ENCODE measurements at places on chromosomes 12 and 14.
A peak's percentile ranks its signal among the peaks of the same experiment; 100 is the strongest.

- DNase-seq: peak; percentile 50
Observed at GRCh38 chr12:47741340-47741703, 16.0 kb upstream of the ENDOU start.

DNA sequence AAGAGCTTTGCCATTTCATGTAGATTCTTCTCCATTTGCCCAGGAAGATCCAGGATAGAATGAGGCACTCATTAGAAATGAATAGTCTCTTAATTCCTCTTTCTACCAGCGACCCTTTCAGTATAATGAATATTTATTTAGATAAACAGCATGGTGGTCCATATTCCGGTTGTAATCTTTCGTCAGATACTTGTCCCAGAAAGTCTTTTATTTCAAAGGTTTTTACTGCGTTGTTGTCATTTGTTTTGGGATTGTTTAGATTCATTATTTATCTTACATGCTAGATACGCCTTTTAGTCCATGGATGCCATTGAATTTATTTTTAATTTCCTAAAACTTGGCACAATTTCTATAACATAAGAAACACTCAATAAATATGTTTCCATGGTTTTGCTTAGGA is 139.7 kb upstream of the FLRT2 start:
- no peak for DNase-seq

GRCh38 chr12:12723149-12723680 is 6.0 kb downstream of the CDKN1B start:
- DNase-seq: no peak

- no peak for DNase-seq
Observed at GRCh38 chr14:21454843-21455544, 929 bp downstream of the CHD8 start.

GRCh38 chr12:34348836-34349672 is 326.8 kb downstream of the ALG10 start:
- DNase-seq: no peak

DNA sequence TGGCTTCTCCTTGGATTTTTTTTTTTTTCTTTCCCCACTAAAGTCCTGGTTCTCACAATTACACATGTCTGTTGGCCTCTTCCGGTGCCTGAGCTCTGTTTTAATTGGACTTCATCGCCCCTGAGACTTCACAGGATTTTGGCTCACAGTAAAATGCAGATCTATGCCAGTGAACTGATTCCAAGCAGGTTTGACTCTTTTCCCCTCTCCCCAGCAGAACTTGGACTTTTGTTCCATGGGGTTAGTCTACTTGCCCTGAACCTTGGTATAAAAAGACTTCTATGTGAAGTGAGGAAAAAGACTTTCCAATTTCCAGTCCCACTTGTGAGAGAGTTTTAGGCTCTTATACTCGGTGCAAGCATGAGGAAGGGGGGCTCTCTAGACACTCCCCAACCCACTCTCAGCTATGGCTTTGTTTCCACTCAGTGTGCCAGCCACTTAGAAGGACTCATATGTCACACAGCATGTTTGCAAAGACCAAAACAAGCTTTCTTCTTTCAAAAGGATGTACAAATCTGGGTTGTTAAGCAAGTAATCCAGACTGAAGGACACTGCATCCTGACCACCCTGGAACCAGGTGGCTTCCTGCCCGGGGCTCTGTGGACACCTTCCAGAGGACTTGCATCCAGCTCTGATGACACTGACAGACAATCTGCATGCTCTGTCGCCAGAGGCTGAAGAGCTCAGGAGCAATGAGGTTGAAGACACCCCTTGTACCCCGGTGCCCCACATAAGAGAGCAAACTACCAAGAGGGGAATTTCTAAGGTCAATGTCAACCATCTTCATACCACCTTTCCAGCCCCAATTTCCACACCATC is 221.9 kb upstream of the EGLN3 start:
- no peak for DNase-seq

- no peak for DNase-seq
Observed at GRCh38 chr14:91035855-91036254, 24.6 kb downstream of the RPS6KA5 start.

DNA sequence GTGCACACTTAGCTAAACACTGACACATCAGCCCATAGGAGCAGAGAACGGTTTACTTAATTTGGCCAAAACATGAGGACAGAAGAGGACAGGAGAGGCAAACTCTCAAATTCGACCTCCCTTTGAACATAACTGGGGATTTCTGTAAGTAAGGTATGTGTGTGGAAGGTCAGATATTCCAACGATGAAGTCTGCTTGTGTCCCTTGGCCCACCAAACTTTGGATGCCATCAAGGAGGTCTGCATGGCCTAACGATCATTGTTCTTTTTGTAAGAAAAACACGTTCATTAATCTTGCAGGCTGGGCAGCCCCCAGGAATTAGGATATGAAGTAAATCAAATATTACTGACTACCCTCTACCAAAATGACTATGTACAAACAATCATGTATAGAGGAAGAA is 908.5 kb upstream of the ATXN7L3B start:
- DNase-seq: no peak

DNA sequence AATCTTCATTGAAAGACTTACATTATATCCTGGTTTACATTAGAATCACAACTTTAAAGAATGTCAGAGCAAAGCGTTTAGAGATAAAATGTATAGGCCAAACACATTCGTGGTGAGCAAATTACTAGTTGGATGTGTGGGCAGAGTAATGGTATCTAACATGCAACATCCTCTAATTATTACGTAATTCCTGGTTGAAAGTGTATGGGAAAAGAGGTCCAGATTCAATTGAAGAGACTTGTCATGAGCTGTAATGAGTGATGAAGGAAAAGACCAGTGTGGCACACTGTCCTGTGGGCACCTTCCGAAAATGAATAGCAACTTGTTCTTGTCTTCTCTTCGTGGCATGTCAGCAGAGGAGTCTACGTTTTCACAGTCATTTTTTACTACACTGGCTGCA is 192.8 kb downstream of the LRIG3 start:
- peak; percentile 32 for DNase-seq

DNA sequence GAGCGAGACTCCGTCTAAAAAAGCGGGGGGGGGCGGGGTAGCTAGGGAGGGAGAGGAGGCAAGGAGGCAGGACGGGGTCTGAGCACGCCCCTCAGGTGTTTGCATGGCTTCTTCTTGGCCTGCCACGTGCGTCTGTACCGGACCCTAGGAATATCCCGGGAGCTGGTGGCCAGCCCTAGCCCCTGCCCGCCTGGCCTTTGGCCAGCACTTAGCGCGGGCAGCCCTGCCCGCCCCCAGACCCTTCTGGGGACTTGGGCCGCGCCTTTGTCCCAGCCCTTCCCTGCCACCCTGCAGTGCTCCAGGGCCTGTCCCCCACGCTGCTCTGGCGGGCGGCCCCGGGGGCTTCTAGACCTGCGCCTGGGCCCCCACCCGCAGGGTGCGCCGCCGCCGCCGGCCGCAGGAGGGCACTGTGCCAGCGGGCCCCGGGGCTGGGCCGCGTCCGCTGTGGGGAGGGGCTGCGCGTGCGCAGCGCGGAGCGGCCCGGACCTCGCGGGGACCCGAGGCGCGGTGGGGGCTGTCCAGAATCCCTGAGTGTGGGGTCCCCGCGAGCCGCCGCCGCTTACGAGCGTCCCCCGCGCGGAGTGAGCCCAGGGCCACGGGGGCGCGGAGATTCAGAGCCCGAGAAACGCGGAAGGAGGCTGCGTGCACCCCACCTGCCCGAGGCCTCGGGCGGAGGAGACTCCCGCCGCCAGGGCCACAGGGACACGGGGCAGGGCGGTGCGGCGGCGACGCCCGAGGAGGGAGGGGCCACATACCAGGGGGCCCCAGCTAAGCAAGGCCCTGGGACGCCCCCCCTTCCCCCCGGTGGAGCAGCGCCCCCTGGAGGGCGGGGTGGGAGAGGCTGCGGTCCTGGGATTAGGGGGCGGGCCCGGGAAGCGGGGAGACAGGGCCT is 21.0 kb downstream of the SLC25A29 start:
- peak; percentile 59 for DNase-seq

- peak; percentile 81 for DNase-seq
Observed at GRCh38 chr14:70842851-70843462, 33.6 kb upstream of the MAP3K9 start.

- no peak for DNase-seq
Observed at GRCh38 chr14:29743531-29743930, 184.1 kb downstream of the PRKD1 start.

GRCh38 chr12:55629058-55629841 is 7.4 kb upstream of the OR10P1 start:
- DNase-seq: no peak

GRCh38 chr14:23128969-23129758 is 10.1 kb upstream of the CEBPE start:
- DNase-seq: no peak

DNA sequence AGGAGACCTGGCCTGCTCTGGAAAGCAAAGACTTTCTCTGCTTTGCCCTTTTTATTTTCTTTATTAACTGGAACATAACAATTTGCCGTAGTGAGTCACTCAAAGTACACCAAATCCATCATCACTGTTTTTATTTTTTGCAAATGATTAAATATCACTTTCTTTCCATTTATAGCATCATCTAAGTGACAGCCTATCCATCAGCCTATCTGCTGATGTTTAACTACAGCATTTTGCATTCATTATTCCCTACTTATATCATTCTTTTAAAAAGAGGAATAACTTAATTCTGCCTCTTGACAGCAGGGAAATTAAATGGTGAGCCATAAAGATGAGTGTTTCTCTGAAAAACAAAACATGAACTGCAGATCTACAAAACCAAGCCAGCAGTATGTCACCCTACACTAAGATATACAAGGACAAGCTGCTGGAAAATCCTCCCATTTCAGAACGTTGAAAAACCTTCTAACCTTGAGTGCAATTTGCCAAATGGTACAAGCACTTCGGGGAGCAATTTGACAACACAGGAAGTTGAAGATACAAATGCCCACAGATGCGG is 821.3 kb upstream of the TMEM132C start:
- DNase-seq: no peak

DNA sequence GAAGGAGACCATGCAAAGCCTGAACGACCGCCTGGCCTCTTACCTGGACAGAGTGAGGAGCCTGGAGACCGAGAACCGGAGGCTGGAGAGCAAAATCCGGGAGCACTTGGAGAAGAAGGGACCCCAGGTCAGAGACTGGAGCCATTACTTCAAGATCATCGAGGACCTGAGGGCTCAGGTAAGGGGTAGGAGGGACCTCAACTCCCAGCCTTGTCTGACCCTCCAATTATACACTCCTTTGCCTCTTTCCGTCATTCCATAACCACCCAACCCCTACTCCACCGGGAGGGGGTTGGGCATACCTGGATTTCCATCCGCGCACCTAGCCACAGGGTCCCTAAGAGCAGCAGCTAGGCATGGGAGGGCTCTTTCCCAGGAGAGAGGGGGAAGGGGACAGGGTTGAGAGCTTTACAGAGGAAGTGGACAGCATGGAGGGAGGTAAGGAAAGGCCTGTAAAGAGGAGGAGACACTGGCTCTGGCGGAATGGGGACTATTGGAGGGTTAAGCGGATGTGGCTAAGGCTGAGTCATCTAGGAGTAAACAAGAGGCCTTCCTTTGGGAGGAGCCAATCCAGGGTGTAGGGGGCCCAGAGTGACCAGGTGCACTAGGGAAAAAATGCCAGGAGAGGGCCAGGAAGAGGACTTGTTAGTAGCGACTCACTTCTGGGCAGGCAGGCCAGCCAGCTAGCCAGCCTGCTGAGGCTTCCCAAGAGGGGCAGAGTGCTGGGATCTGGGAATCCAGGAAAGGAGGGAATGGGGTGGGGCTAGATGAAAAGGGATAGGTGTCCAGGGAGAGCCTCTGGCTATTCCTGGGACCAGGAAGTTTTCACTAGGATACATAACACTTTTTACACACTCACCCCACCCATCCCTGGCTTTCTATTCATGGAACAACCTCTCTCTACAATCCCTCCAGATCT is 754 bp downstream of the KRT18 start:
- DNase-seq: peak; percentile 92

- no peak for DNase-seq
Observed at GRCh38 chr14:75372260-75372659, 55.6 kb upstream of the JDP2 start.

GRCh38 chr12:753611-754472 is 1.5 kb downstream of the WNK1 start:
- DNase-seq: peak; percentile 25

DNA sequence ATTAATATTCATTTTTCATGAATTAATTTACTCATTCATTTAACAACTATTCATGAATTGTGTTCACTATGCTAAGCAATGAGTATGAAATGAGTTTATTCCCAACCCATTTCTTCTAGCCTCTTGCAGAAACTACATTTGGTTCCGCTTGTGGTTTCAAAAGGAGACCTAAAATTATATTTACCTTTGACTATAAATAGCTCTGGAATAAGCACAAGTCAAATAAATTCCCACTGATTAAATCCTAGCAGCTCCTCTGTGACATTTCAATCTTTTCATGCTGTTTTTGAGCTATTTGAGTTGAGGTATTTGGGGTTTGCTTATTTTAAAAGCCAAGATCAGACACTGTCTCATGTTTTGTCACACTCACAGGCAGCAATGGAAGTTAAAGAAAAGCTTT is 46.9 kb downstream of the DUSP6 start:
- no peak for DNase-seq

GRCh38 chr12:71269281-71269598 is 111.4 kb upstream of the TSPAN8 start:
- DNase-seq: no peak

DNA sequence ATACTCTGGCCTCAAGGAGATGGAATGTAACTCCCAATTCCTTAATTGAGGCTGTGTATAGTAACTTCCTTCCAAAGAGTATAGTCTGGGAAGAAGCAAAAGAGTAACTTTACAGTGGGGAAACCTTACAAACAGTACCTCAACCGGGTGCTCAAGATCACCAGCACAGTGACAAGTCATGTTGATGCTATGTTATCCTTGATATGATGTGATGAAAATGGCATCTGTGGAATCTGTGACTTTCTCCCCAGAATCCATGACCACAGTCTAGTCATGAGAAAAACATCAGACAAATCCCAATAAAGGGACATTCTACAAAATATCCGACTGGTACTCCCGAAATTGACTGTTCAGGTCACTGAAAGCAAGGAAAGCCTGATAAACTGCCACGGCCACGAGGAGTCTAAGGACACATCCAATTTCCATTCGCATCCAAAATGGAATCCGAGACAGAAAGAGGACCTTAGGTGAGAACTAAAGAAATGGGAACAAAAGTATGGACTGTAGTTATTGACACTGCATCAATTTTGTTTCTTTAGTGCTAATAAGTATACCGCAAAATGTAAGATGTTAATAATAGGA is 97.3 kb upstream of the FRMD6 start:
- peak; percentile 98 for DNase-seq

DNA sequence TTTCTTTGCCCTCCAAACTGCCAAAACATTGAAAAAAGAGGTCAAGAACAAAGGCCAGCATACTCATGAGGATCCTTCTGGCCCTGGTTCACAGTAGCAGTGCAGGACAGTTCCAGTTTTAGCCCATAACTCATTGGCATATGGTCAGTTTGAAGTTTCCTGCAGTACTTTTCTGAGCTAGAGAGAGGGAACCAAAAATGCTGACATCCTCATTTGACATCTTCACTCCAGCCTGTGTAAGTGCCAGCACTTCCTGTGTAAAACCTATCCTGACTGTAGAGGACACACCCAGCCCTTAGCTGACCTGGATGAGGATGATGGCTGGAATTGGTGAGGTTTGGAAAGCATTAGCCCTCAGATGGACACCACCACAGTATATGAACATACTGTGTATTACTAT is 84.1 kb downstream of the FGD4 start:
- DNase-seq: peak; percentile 28

Measured in cardiac fibroblast (primary cell).